ENCODE measurements at places on chromosomes 5 and 9. TPM values are rescaled to one million over a fixed set of nuclear protein-coding genes. Genes with fewer than 3 reads are reported as not detected.

DNA sequence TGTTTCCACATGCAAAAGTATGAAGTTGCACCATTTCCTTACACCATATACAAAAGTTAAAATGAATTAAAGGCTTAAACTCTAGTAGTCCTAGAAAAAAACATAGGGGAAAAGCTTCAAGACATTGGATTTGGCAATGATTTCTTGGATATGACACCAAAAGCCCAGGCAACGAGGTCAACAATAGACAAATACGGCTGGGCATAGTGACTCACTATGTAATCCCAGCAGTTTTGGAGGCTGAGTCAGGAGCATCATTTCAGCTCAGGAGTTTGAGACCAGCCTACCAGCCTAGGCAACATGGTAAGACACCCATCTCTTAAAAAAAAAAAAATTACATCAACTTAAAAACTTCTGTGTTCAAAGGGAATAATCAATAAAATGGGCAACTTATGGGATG lies 30.9 kb upstream of the SREK1 start:
- no peak for DNase-seq

- no peak for DNase-seq
Observed at GRCh38 chr5:96660971-96661854, 963 bp upstream of the CAST start.

GRCh38 chr9:100573655-100574260 lies 4.1 kb upstream of the CAVIN4 start:
- no peak for DNase-seq

DNA sequence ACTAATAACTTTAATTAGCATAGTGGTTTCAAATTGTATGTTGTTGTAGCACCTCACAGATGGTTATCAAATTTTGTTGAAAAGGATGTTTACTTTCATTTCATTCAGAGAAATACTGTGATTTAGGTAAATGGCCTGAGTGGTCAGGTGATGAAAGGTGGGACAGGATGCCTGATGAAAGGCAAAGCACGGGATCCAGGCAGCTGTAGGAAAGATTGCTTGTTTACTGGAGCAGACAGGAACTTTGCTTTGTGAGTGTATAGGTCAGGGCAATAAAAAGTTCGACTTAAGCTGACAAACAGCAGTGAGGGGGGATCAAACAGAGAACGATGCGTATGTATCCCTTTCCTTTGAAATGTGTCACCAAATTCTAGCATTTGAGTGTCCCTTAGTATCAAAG lies 19.0 kb downstream of the KIAA1958 start:
- no peak for DNase-seq

- peak; percentile 73 for DNase-seq
Observed at GRCh38 chr5:36273809-36274526, 27.7 kb downstream of the RANBP3L start.

GRCh38 chr9:110440796-110441195 lies 103.1 kb upstream of the TXNDC8 start:
- DNase-seq = no peak

- DNase-seq = peak; percentile 49
Observed at GRCh38 chr9:96515621-96516470, 65.9 kb downstream of the HABP4 start.

- DNase-seq = no peak
Observed at GRCh38 chr9:20625003-20625349, 2.7 kb upstream of the MLLT3 start.

GRCh38 chr5:14256026-14256690 lies 113.0 kb downstream of the TRIO start:
- DNase-seq = no peak

The MYOT gene
- total RNA-seq = 0.61 TPM

The HSPB3 gene
- total RNA-seq = not detected

The GDNF gene
- not detected for total RNA-seq

The SLC30A5 gene
- total RNA-seq = 52.3 TPM

The GPSM1 gene
- total RNA-seq = 28.5 TPM

The PIP5KL1 gene
- total RNA-seq = 9.0 TPM

The ARL14EPL gene
- not detected for total RNA-seq

The WHRN gene
- total RNA-seq = 11.7 TPM

The PCDHGA7 gene
- total RNA-seq = 6.3 TPM

The C9orf50 gene
- total RNA-seq = 0.15 TPM
